Activated CD4-positive, CD25-positive, alpha-beta regulatory T cell treated with anti-CD3 and anti-CD28 coated beads, Interleukin-2, amount 50 U/mL, for 16 hours (primary cell): ENCODE measurements at places on chromosomes 13 and 19.

DNA sequence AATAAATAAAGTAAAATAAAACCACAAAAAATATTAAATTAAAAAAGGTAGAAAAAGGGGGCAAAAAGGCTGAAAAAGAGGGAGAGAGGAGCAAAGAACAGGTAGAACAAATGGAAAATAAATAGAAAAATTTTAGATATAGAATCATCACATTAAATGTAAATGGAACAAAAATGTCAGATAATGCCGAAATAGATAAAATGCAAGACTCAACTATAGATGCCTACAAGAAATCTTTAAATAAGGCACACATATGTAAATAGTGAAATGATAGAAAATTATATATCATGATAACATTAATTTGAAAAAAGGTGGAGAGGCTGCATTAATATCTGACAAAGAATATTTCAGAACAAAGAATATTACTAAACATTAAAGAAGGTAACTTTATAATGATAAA is 477.1 kb upstream of the SPRY2 start:
- no peak for DNase-seq

- DNase-seq: no peak
Measured at GRCh38 chr19:10809651-10810285, 26.2 kb downstream of the TMED1 start.

DNA sequence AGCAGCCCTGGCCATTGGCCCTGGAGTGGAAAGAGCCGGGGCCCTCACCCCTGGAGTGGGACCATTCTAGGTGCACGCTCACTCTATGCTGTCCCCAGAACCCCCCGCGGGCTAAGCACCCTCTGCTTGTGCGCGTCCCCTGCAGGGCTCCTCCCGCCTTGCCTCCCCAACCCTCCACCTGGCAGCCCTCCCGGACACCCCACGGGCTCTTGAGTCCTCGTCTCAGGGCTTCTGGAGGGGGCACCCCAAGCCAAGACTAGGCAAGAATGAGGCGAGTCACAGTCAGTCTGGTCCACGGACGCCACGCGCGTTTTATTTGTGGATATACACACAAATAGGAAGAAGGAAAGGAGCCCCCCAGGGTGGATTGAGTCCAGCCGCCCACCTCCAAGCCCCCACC is 7.0 kb upstream of the TMEM161A start:
- no peak for DNase-seq

DNA sequence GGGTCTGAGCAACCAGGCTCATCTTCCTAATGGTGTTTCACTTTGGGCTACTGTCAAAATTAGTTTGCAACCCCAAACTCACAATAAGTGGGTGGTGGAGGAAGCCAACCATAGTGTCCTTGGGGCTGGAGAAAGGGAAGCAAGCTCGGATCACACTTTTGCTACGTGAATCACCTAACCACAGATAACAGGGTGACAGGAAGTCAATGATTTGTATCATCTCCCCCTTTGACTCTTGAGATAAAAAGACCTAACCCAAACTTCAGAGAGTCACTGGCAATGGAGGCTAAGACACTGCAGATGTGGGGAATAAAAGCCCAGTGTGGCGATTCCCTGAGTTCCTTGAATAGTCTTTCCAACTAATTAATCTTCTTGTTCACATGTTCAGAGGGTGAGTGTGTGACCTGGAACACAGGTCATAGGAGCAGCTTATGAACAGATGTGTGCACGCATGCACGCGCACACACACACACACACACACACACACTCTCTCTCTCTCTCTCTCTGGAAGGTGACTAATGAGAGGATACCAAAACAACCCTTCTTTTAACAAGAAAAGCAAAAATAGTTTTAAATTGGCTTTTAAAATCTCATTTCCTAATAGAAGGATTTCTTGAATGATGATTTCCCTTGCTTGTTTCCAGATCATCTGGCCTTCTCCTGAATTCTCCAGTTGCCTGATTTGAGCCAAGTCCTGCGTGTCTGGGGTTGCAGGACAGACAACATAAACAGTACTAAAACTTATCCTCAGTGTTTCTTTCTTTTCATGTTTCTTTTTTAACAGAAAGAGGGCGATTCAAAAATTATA is 21.2 kb upstream of the DOCK9 start:
- DNase-seq: no peak

DNA sequence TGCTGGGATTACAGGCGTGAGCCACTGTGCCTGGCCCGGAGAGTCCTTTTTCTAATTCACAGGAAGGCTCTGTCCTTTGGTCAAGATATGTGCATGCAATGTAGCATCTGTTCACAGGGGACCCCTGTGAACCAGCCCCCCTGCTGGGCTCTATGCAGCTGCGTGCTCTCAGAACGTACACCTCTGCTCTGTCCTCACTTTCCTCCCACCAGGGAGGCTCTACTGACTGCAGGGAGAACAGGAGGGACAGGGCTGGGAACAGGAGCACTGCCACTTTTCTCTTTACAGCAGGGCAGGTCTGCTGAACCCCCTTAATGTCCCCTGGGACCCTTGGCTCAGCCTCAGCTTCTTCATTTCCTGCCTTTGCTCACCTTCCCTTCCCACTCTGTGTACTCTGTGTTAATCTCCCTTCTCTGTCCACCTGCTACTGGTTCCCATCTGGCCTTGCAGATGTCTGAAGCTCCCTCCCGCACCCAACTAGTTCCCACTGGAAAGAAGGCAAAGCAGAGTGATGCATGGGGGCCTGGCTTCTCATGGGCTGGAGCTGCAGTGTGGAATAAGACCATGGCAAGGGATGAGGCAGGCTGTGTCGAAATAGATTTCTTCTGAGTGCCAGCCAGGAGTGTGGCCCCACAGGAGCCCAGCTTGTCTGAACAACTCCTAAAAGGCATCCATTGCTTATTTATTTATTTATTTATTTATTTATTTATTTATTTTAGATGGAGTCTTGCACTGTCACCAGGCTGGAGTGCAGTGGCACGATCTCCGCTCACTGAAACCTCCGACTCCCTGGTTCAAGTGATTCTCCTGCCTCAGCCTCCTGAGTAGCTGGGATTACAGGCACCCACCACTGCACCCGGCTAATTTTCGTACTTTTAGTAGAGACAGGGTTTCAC is 7.2 kb downstream of the ADGRE2 start:
- no peak for DNase-seq

DNA sequence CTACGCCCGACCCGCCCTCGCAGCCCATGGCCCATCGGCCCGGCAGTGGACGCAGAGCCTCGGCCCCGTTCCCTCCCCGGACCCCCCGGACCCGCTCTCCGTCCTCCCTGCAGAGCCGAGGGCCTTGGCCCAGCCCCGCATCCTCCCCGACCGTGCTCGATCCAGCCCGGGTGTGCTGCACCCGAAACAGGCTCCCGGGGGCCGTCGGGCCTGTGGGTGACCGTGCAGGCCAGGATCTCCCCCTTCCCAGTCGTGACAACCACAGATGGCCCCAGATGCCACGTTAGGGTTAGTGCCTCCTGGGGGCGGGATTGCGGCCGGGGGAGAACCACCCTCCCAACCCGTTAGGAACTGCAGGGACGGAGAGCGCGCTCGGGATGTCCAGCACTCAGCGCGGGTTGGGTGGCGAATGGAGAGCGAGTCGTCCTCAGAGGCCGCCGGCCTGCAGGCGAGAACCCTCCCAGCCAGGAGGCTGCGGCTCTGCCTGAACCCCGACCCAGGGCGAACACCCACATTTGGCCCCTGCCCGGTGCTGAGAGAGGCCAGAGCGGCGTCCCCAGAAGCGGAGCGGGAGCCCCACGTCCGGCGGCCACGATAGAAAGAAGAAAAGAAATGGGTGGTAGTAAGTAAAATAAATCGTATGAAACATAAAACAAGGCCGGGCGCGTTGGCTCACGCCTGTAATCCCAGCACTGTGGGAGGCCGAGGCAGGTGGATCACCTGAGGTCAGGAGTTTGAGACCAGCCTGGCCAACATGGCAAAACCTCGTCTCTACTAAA is 6.7 kb upstream of the MADCAM1 start:
- DNase-seq: no peak

DNA sequence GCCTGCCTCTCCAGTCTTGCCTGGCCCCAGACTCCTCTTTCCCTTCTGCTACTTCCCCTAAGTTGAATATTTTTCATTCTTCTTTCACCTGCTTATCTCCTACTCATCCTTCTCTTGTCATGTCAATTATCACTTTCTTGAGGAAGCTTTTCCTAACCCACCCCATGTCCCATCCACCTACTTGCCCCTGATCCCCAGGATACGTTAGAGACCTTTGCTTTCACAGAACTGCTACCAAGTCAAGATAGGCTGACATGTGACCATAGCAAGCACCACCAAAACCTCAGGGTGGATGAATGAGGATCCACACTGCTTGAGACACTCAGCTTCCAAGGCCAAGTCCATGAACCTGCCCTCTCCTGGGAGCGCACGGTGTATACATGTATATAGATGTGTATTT is 131.5 kb downstream of the DNAJC15 start:
- DNase-seq: no peak

DNA sequence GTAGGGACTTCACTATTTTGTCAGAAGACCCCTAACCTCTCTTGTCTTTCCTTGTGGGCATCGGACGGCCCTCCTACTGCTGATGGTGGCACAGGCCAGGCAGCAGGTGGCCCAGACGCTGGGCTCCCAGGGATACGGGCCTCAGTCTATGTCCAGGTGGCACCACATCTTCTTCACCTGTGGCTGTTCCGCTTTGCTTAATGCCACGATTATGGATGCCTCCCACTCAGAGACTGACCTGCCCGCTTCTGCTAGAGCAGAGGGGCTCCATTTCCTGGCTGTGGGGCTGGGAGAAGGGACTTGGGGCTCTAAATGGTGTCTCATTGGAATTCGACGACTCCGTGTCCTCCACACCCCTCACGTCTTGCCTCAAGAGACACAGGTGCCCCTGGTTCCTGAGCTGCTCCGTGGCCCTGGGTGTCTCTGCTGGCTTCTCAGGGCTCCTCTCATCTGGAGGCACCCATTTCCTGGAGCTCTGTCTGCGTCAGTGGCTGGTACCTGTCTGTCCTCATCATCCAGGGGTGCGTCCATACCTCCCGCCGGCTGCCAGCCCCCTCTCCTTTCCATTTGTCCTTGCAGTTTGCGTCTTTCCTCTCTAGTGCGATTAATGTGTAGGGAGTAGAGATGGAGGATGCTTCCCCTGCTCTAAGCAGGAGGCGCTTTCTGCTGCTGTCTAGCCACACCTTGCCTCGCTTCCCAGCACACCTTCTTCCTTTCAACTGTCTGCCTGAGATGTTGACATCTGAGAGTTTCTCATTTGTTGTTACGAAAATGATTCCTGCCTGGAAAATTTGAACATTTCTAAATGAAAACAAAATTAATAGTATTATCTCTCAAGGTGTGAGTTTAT is 63.4 kb downstream of the TEX29 start:
- DNase-seq: no peak

DNA sequence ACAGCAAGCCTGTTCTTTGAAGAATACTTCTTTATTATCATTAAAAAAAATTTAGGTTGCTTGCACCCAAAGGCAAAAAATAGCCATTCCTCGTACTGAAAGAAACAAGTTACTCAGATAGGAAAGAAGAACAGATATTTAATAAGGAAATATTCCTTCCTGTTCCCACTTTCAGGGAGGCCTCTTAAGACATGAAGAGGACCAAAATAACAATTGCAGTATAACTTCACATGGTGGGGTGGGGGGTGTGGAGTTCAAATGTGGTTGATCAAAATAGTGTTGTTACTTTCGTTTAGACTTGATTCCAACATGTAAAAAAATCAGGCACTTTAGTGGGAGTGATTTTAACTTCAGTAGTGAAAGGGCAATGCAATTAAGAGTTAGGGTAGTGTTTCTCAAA is 3.6 kb downstream of the RGCC start:
- no peak for DNase-seq

- DNase-seq: no peak
Measured at GRCh38 chr13:36395280-36395679, 37.0 kb upstream of the CCNA1 start.

DNA sequence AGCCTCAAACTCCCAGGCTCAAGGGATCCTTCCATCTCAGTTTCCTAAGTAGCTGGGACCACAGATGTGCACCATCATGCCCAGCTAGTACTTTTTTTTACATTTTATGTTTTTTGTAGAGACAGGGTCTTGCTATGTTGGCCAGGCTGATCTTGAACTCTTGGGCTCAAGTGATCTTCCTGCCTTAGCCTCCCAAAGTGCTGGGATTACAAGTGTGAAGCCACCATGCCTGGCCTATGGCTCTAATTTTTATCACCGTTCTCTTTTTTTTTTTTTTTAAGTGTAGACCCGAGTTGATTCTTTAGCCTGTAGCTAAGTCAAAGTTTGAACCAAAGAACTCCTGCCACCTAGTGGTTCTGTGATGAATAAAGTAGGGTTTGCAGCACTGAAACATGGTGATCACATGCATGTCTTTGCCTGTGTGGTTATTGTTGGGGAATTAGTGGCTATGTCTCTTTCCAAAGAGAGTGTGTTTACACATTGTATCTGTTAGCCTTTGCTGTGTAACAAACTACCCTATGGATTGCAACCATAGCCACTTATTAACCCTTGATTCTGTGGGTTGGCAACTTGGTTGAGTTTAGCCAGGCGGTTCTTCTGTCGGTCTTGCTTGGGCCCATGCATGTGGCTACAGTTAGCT is 11.6 kb downstream of the NFILZ start:
- no peak for DNase-seq

GRCh38 chr13:42864952-42865767 is 83.8 kb downstream of the FAM216B start:
- no peak for DNase-seq

GRCh38 chr13:21970918-21971317 is 300.0 kb downstream of the FGF9 start:
- DNase-seq: no peak

DNA sequence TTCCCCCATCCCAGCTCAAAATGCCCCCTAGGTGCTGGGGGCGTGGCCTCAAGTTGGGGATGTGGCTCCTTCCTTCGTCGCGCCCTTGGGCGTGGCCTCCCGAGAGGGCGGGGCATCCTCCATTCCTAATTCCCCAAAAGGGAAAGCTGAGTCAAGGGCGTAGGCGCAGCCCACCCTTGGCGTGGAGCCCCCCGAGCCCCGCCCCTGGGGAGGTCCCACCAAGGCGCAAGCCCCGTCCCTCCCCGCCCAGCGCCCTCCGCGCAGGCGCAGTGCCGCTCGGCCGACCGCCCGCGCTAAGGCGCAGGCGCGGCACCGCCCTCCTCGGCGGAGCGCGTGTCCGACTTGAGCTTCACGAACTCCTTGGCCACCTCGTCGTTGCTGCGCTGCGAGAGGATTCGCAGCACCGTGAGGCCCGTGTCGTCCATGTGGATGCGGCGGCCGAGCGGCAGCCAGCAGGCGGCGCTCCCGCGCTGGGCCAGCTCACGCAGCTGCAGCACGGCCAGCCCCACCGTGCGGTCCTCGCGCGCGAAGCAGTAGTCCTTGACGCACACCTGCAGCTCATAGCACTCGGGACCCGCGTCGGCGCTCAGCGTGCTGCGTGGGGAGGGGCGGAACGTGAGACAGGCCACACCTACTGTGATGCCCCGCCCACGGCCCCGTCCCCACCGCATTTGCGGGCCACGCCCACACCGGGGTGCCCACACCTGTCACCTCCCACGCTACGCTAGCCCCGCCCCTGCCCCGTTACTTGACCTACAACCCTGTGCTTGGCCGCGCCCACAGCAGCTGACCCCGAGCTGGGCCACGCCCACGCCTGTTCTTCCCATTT is 50.5 kb downstream of the COLGALT1 start:
- DNase-seq: peak; percentile 57

- DNase-seq: peak; percentile 29
Measured at GRCh38 chr19:6125571-6125989, 9.9 kb upstream of the ACSBG2 start.
